Hepatocyte (in vitro differentiated cells): ENCODE measurements at places on chromosomes 2 and 18. TPM values are rescaled to one million over a fixed set of nuclear protein-coding genes. Genes with fewer than 3 reads are reported as not detected.
A peak's percentile ranks its signal among the peaks of the same experiment; 100 is the strongest.

DNA sequence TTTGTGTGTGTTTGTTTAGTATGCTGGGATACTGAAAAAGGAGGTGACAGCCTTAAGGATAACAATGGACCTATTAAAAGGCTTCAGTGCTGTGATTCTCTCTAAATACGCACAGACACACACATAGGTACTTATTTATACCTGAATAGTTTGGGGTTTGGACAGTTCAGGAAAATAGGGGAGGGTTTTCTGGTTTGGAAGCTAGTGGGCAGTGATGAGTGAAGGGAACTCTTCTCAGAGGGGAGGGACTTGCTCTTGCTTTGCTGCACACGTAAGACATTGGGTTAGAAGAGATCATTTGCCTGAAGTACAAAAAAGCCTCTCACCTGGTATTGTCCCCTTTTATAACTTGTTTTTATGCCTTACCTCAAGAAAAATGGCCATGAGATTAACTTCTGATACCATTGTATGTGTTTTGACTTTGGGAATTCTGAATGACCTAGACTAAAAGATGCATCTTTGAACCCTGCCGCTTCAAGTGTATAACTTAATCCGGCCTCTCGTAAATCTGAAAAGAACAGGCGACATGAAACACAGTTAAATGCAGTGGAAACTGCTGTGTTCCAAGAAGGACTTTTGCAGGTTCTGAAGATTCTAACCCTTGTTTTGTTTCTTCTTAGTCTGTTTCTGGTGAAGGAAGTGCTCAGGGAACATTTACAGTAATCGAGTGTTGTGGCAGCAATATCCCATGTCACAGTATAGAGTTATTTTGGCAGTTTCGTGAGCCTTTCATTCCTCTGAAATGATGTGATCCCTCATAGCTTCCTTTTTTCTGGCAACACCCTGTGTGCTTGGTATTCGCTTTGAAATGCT lies 2.5 kb downstream of the CRIM1 start:
- H3K27ac ChIP-seq, result peak overlapping the region; percentile 90
- peak; percentile 73 for DNase-seq
- peaks cover 17% of the 10 kb centered on the region for H3K4me1 ChIP-seq
- H3K36me3 ChIP-seq, result no peaks in the 10 kb centered on the region
- H3K27me3 ChIP-seq, result no peaks in the 10 kb centered on the region

- no peaks in the 10 kb centered on the region for H3K4me1 ChIP-seq
- no peak for DNase-seq
- no peak within 1 kb of the TSS for H3K27ac ChIP-seq
- H3K36me3 ChIP-seq, result no peaks in the 10 kb centered on the region
These were observed at the start of gene SERPINB10 for GRCh38 chr18:63907664-63908063. SERPINB10 (plus strand) TSS chr18:63907958; CDS start chr18:63915511, 7,553 bp downstream.

SCYGR6 gene
- total RNA-seq, result not detected in 2 replicates

AGXT gene
- 69.6 and 90.8 TPM in 2 replicates for total RNA-seq

DNA sequence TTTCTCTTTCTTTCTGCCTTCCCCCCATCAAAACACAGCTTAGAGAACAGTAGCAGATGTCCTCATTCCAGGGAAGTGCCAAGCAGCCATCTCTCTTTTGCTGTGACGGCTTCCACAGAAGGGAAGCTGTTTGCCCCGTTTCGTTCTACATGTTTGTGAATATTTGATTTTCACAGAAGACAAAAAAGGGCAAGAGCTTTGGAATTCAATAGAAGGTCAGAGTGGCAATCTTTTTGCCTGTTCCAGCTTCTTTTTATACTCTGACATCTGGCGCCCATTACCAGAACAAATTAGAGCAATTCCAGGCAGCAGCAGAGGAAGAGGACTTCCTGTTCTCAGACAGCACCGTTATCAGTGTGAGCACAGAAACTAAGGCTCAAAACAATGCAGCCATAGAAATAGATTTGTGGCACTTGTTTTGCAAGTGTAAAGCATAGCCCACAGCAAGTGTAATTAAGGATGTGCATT lies 79.0 kb upstream of the CDH19 start:
- no peaks in the 10 kb centered on the region for H3K36me3 ChIP-seq
- no peaks in the 10 kb centered on the region for H3K27me3 ChIP-seq
- no peak overlapping the region for H3K27ac ChIP-seq
- no peaks in the 10 kb centered on the region for H3K4me1 ChIP-seq
- no peak overlapping the region for H3K4me3 ChIP-seq
- no peak for DNase-seq

DNA sequence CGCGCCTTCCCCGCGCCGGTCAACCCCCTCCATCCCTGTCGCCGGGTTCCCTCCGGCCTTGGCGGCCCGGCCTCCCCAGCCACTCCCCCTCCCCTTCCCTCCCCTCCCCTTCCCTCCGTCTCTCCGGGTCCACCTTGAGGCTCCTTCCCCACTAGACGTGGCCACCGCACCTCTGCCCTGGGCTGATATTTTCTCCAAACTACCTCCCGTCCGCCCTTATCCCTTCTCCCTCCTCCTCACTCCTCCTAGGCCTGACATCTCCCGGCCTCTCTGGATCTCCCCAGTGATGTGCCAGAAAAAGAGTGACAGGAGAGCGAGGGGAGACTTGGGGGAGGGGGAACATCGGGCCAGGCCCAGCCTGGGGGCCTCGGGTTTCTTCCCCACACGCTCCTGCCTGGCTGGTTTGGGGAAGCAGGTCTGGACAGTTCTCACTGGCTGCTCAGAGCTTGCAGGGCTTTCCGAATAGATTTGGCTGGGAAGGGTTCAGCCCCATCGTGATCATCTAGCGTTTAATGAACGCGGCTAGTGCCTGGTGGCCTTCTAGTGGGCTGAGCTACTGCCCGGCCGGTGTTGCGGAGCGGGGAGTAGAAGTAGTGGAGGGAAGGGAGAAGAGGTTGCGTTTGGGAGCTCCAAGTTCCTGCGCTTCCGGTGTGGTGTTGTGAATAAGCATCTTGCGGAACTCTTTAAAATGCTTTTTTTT lies 641 bp downstream of the MAPRE3 start:
- no peaks in the 10 kb centered on the region for H3K27me3 ChIP-seq
- H3K36me3 ChIP-seq, result no peaks in the 10 kb centered on the region
- peak overlapping the region; percentile 91 for H3K4me3 ChIP-seq
- no peak for DNase-seq
- peak overlapping the region; percentile 55 for H3K27ac ChIP-seq

GRCh38 chr2:196959734-196960338 lies 33.3 kb upstream of the PGAP1 start:
- peak overlapping the region; percentile 26 for H3K27ac ChIP-seq
- DNase-seq, result peak; percentile 30
- H3K4me3 ChIP-seq, result no peak overlapping the region
- H3K36me3 ChIP-seq, result no peaks in the 10 kb centered on the region
- no peaks in the 10 kb centered on the region for H3K4me1 ChIP-seq
- H3K27me3 ChIP-seq, result no peaks in the 10 kb centered on the region

- no peak overlapping the region for H3K27ac ChIP-seq
- no peaks in the 10 kb centered on the region for H3K27me3 ChIP-seq
- H3K4me1 ChIP-seq, result peaks cover 3% of the 10 kb centered on the region
- no peaks in the 10 kb centered on the region for H3K36me3 ChIP-seq
These were observed 237.3 kb downstream of the GALR1 start for GRCh38 chr18:77486985-77487384.

- peaks cover 28% of the 10 kb centered on the region for H3K4me1 ChIP-seq
- no peaks in the 10 kb centered on the region for H3K36me3 ChIP-seq
- H3K27me3 ChIP-seq, result no peaks in the 10 kb centered on the region
- H3K27ac ChIP-seq, result no peak overlapping the region
These were observed 3.9 kb downstream of the KCTD1 start for GRCh38 chr18:26544451-26544850.

GRCh38 chr2:154447727-154448418 lies 250.6 kb upstream of the KCNJ3 start:
- H3K36me3 ChIP-seq, result no peaks in the 10 kb centered on the region
- H3K27ac ChIP-seq, result peak overlapping the region; percentile 22
- H3K4me3 ChIP-seq, result no peak overlapping the region
- no peaks in the 10 kb centered on the region for H3K27me3 ChIP-seq

GRCh38 chr2:170267071-170267470 lies 89.1 kb downstream of the MYO3B start:
- DNase-seq, result no peak
- H3K27ac ChIP-seq, result no peak overlapping the region
- no peaks in the 10 kb centered on the region for H3K4me1 ChIP-seq
- H3K27me3 ChIP-seq, result no peaks in the 10 kb centered on the region
- no peak overlapping the region for H3K4me3 ChIP-seq

DNA sequence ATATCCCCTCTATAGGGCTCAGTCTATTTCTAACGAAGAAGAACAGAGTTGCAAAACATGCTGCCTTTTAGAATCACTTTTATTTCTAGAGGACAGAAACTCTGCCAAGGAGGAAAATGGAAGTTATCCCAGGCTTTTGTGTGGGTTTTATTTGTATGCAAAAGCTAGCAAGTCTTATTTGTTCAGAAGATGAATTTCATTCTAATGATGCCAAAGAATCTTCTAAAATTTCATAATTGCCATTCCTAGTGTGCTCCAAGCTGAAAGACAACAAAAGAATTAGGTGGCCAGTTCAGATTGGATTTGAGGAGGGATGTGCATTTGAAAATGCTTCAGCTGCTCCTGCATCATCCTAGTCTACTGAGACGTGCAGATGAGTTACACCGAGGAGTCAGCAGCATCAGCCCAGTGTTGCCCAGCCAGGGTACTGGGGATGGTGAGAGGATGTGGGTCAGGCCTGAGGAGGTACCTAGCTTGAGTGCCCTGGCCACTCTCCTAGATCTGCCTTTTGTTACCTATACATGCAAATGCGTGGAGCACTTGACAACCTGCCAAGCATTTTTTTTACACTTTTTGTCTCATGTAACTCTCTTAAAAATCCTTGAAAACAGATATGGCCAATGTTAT lies 80.1 kb downstream of the KCNS3 start:
- no peaks in the 10 kb centered on the region for H3K36me3 ChIP-seq
- DNase-seq, result no peak
- no peak overlapping the region for H3K27ac ChIP-seq
- peaks cover 5% of the 10 kb centered on the region for H3K27me3 ChIP-seq
- no peak overlapping the region for H3K4me3 ChIP-seq

GCG gene
- total RNA-seq, result 19.8 and 21.1 TPM in 2 replicates

GREB1L gene
- 13.8 and 16.8 TPM in 2 replicates for total RNA-seq

STAT4 gene
- 6.1 and 6.6 TPM in 2 replicates for total RNA-seq

- H3K4me1 ChIP-seq, result peaks cover 28% of the 10 kb centered on the region
- no peaks in the 10 kb centered on the region for H3K27me3 ChIP-seq
- H3K4me3 ChIP-seq, result peak overlapping the region; percentile 84
- DNase-seq, result peak; percentile 70
- peak overlapping the region; percentile 99 for H3K27ac ChIP-seq
These were observed 4.6 kb downstream of the TGIF1 start for GRCh38 chr18:3454365-3455089.

DNA sequence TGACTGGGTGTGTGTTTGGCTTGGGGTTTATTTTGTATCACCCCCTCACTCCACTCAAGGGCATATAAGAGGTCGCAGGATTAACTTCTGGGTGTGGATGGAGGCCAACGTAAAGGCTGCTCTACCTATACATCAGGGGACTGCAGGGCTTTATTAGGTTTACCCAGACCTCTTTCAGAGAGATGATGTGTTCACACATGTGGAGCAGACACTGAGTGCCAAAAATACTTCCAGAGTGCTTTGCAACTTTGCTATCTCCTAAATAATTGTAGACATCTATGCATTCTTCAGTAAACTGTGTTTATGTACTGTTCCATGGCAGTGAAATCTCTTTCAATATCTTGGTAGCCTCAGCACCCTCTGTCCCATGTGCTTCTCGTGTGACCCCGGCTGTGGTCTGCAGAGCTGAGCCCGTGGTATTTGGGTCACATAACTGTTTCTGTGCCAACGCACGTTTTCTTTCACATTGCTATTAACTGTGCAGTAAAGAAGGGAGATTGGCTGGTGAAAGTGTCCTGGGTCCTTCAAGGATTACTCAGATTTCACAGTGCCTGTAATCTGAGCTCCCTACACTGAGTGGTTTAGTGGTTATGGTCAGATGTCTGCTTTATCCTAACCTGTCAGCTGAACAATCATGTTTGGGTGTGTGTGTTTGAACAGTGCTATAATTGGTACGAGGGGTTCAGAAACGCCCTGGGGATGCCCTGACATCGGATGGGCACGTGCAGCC lies 208.1 kb downstream of the VAPA start:
- peak overlapping the region; percentile 71 for H3K27ac ChIP-seq
- H3K4me3 ChIP-seq, result no peak overlapping the region
- no peaks in the 10 kb centered on the region for H3K36me3 ChIP-seq
- H3K27me3 ChIP-seq, result no peaks in the 10 kb centered on the region

CYS1 gene
- total RNA-seq, result 1.6 and 2.9 TPM in 2 replicates

DNA sequence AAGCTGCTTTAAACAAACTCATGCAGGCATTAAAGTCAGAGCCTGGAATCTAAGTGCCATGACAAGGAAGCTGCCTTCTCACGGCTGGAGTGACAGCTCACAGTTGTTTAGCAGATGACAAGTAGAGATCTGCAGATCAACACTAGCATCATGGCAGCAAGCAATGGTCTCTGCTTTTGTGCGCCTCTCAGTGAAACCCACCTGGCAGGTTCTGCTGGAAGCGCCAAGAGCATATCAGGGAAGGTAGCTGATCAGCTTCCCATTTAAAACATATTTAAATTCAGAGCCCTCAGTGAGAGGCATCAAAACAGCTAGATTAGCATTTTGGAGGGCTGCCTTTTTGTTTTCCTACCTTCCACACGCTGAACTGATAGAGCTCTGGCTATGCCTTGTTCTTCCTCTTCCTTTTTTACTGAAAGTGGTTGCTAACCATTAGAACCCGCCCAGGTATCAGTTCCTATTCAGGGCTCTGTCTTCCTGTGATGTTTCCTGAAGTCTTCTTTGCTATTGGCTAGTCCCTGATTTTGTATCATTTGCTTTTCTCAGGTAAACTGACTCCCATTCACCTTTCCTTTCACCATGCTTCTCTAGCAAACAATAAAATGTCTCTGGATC lies 70.8 kb downstream of the TMEM200C start:
- no peak overlapping the region for H3K4me3 ChIP-seq
- no peaks in the 10 kb centered on the region for H3K4me1 ChIP-seq
- DNase-seq, result no peak

DNA sequence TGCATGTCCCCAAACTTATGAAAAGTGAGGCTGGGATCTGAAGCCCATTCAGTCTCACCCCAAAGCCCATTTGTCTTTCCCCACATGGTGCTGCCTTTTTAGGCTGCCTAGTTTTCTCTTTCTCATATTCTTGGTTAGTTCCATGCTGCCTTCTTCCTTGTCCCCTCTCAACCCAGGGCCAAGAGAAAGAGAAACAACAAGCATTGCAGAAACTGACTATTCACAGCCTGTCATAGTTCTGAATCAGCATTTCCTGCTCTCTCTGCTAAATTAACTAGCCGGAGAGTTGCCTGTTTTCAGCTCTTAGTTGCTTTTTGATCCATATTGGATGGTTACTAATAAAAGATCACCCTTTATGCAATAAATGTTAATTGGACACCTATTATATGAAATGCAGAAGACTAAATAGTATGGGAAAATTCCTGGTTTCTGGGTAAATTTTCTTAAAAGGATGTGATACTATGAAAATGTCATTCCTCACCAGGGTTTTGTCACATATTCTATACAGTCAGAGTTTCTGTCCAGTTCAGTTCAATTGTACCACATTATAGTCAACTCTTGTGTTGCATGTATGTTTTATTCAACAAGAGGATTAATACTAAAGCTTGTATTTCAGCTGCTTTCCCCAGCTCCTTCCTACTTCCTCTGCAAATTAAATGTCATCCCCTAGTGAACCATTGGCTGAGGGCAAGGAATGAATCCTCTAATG lies 246.5 kb downstream of the GALR1 start:
- no peak overlapping the region for H3K4me3 ChIP-seq
- H3K27ac ChIP-seq, result no peak overlapping the region
- no peaks in the 10 kb centered on the region for H3K4me1 ChIP-seq
- H3K36me3 ChIP-seq, result no peaks in the 10 kb centered on the region
- H3K27me3 ChIP-seq, result no peaks in the 10 kb centered on the region

- peaks cover 5% of the 10 kb centered on the region for H3K4me1 ChIP-seq
- no peaks in the 10 kb centered on the region for H3K27me3 ChIP-seq
- no peak overlapping the region for H3K27ac ChIP-seq
- no peak for DNase-seq
- no peaks in the 10 kb centered on the region for H3K36me3 ChIP-seq
These were observed 35.1 kb downstream of the RAMP1 start for GRCh38 chr2:237894396-237894979.
